ENCODE measurements at places on chromosomes 16 and 17.

- DNase-seq = no peak
These were observed 40.8 kb upstream of the VPS4A start for GRCh38 chr16:69270395-69270794.

- DNase-seq = peak; percentile 68
These were observed 21.6 kb downstream of the POLR3E start for GRCh38 chr16:22318690-22319358.

DNA sequence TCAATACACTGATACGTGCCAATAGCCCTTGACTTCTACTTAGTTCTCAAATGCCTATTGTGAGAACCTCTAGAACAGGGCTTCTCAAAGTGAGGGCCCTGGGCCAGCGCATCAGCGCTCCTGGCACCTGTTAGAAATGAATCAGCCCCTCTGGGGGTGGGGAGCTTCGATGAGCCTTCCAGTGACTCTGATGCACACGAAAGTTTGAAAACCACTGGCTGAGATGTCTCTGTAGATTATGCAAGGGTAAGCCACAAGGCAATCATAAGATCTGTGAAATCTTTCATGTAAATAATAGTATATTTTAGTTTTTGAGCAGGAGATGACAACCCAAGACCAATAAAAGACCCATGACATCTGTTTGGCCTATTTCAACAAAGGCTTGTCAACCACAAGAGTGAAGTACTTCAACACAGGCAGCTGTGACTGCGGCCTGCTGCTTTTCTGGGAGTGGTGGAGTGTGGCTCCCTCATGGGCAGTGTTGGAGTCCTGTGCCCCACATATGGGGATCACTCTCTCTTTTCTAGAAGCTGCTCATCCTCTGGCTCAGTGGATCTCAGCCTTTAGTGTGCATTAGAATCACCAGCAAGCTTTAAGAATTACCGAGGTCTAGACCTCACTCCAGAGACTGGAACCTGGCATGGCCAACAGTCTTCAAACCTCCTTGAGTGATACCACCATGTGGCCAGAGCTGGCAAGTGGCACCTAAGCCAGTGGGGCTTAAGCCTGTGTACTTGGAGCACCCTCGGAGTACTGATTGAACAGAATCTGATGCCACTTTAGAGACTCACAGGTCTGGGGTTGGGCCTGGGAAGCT lies 5.8 kb downstream of the MTHFSD start:
- no peak for DNase-seq

GRCh38 chr16:12403746-12404658 lies 399.7 kb downstream of the CPPED1 start:
- no peak for DNase-seq

GRCh38 chr17:29567304-29567553 lies 392 bp upstream of the ABHD15 start:
- no peak for DNase-seq

- DNase-seq = no peak
These were observed 4.8 kb downstream of the ABCA10 start for GRCh38 chr17:69223809-69224208.

DNA sequence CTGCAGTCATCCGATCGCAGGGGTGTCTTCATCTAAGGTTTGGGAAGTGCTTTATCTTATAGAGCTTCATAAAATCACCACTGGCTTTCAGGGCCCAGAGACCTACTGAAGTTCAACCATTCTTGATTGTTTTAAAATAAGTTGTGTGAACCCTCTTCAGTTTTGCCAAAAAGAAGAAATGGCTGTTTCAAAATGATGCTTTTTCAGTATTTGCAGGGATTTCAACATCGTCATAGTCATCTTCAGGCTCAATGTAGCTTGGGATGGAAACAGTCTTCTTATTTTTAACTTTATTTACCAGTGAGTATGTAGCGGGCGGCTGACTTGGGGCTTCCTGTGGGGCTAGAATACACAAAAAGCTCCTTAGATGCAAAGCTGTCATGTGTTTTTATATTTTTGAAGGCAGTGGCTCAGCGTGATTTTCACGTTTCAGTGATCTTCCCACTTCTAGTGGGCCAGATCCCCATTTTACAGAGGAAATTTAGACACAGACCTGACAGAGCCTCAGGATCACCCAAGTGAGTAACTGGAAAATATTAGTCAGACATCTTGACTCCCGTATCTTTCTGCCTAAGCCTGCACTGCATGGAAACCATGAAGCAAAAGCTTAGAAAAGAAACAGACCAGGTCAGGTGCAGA lies 19.1 kb upstream of the ZNF594 start:
- DNase-seq = no peak

- DNase-seq = no peak
These were observed 245.9 kb upstream of the RPL38 start for GRCh38 chr17:73957564-73957963.

GRCh38 chr16:47284999-47285398 lies 141.3 kb upstream of the NETO2 start:
- no peak for DNase-seq

DNA sequence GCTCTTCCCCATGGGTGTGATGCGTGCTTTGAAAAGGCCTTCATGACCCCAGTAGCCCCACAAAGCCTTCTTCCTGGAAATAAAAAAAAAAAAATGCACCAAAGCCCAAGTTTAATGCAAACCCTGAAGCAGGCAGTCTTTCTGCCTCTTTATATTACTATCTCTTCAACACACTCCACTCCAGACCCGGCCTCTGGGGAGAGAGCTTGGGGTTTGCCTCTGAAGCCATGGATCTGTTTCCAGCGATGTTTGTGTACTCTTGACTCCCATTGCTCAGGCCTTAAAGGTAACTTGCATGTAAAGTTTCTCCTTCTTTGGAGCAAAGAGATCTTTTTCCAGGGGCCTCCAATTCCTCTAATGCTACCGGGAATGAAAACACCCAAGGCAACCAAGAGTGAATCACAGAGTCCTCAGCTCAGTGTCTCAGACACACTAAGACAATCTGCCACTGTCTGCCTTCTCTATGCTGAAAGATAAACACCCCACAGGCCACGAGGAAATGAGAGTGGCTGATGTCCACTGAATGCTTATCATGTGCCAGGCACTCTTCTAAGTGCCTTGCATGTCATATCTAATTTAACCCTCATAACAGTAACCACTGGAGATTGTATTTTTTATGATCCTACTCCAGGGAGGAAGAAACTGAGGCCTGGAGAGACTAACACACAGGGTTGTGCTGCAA lies 56.4 kb upstream of the AKTIP start:
- no peak for DNase-seq

- DNase-seq = no peak
These were observed 1.9 kb downstream of the PRKCB start for GRCh38 chr16:23837553-23838308.

- no peak for DNase-seq
These were observed 2.0 kb downstream of the SMIM22 start for GRCh38 chr16:4796982-4797804.

DNA sequence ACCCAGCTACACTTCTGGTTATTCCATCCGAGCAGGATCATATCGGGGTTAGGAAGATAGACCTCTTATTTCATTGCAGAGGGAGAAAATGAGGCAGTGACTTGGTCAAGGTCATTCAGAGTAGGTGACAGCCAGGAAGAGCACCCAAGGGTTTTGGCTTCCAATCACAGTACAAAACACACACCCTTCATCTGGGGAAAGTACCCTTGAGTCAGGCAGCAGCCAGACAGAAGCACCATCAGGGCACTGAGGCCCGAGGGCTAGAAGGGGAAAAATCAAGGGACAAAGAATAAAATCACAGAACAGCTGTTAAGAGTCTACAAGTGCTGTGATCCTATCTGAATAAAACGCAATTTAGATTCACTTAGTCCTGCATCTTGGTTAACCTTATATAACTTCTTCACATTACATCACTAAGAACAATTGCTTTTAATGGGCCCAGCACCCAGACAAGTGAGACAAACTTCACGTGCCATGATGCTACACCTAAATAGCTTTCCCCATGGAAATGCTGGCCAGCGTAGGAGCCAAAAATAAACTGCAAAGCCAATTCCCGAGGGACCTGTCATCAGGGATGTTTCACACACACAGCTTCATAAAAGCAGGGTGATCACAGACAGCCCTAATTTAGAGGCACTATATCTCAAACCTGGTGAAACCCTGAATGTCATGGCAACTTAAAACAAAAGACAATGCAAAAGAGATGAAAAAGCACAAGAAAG lies 4.9 kb downstream of the UBE2O start:
- no peak for DNase-seq

DNA sequence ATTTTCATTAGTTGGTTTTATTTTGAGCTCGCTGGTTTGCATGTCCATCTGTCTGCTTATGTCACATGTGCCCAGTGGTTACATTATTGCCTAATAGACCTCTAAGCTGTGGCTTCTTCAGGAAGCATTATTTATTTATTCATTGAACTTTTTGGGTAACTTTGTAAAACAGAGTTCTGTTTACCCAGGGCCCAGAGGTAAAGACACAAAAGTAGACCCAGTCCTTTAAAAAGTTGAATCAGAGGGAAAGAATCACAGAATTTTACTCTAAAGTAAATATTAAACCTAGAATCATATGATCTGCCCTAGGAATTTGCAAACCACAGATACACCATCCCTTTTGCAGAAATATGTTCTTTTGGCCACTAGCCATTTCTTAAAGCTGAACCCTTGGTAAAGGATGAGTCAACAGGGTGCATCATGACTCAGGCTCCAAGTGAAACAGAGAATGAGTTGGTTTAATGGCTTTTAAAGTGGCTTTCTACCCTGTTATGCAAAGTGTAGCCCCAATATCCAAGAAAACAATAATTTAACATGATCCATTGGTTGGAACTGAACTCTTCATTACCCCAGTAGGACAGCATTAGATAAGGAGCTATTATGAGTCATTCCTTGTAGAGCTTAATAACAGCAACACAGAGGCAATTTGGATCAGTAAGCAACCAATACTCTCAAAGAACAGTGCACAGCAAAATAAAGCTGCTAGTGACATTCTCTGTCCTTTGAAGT lies 236.3 kb downstream of the KCNJ2 start:
- no peak for DNase-seq

GRCh38 chr17:13416748-13417363 lies 184.9 kb downstream of the HS3ST3A1 start:
- no peak for DNase-seq

DNA sequence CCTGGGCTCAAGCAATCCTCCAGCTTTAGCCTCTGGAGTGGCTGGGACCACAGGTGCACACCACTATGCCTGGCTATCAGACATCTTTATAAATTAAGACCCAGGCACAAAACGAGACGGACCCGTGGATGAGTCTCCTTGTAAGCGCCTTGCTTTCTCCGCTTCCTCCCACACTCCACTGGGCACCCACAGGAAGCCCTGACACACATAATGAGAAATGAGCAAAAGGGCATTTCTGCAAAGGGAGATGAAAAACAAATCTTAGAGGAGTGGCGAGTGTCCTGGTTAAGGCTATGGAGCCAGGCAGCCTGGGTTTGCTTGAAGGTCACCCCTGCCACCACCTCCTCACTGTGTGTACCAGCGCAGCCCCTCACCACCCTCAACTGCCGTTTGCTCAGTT lies 56.3 kb downstream of the XYLT1 start:
- DNase-seq = no peak

DNA sequence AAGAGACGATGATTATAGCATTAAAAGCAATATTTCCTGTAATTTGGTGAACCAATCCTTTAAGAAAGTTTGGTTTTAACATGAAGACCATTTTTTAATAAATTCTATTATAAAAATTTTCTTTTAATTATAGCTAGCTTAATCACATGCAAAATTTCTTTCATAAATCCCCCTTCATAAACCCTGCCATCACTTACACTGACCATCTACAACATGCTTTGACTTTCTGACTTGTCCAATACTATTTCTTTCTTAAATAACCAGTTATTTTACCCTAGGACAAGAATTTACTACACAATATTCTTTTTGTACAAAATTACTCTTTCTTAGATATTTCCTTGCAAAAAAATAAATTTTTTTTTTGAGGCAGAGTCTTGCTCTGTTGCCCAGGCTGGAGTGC lies 1334.8 kb downstream of the CDH11 start:
- no peak for DNase-seq

DNA sequence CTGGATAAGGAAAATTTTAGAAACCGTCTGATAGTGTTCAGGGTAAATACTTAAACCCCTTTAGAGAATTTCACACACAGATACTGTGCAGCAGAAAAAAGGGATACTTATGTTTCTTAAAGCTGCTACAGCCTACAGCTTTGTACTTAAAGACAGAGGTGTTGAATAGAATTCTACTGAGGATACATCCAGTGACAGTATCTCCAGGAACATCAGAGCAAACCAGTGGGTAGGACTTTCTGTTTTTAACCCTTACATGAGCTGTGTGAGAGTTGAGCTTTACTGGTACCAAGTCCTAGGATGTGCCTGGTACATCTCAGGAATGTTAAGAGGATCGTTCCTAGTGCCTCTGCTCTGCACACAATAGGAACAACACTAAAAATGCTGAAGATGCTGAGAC lies 191.5 kb downstream of the FTO start:
- DNase-seq = no peak

Measured in activated T-cell treated with anti-CD3 and anti-CD28 coated beads, Interleukin-2, amount 50 U/mL, for 1 hour (primary cell).